MCF 10A (cell line): ENCODE measurements at places on chromosomes 7 and 10. TPM values are rescaled to one million over a fixed set of nuclear protein-coding genes. Genes with fewer than 3 reads are reported as not detected.

GRCh38 chr10:17548770-17549169 is 68.4 kb downstream of the HACD1 start:
- H3K4me1 ChIP-seq: no peaks in the 10 kb centered on the region
- H3K27ac ChIP-seq: no peak overlapping the region
- H3K36me3 ChIP-seq: no peaks in the 10 kb centered on the region
- H3K4me3 ChIP-seq: no peak overlapping the region
- no peak for DNase-seq
- H3K27me3 ChIP-seq: no peaks in the 10 kb centered on the region

GRCh38 chr10:80100116-80100515 is 21.7 kb downstream of the TMEM254 start:
- H3K4me3 ChIP-seq: no peak overlapping the region
- no peak for DNase-seq

GRCh38 chr10:129709101-129709500 is 242.1 kb downstream of the MGMT start:
- H3K27me3 ChIP-seq: no peaks in the 10 kb centered on the region
- no peaks in the 10 kb centered on the region for H3K4me1 ChIP-seq
- H3K4me3 ChIP-seq: no peak overlapping the region
- H3K36me3 ChIP-seq: peaks cover 6% of the 10 kb centered on the region

DNA sequence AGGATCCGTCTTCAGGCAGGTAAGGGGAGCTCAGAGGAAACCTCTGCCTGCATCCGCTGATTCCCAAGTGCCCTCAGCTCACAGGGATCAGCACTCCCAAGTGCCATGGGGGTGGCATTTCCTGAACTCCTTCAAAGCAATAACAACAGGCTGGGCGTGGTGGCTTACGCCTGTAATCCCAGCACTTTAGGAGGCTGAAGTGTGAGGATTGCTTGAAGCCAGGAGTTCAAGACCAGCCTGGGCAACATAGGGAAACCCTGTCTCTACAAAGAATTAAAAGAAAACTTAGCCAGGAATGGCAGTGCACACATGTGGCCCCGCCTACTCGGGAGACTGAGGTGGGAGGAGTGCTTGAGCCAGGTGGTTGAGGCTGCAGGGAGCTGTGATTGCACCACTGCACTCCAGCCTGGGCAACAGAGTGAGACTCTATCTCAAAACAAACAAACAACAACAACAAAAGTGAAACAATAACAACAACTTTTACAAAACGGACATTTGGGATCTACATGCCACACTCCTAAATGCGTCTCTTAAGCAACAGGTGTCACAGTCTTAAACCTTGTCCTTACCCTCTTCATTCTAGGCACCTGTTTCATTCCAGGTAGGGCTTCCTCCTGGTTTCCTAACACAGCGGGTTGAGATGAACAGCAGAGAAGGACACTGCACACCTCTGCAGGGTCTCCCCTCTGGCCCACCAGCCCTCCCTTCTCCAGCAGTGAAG is 73.8 kb downstream of the PAXIP1 start:
- no peaks in the 10 kb centered on the region for H3K27me3 ChIP-seq
- H3K27ac ChIP-seq: peak overlapping the region; percentile 93
- H3K4me3 ChIP-seq: peak overlapping the region; percentile 97

- H3K4me3 ChIP-seq: no peak overlapping the region
- no peaks in the 10 kb centered on the region for H3K4me1 ChIP-seq
- no peak for DNase-seq
- no peaks in the 10 kb centered on the region for H3K27me3 ChIP-seq
- H3K36me3 ChIP-seq: no peaks in the 10 kb centered on the region
Observed at GRCh38 chr10:18436902-18437301, 214.5 kb downstream of the NSUN6 start.

Gene NEUROG3
- total RNA-seq: not detected in 2 replicates

DNA sequence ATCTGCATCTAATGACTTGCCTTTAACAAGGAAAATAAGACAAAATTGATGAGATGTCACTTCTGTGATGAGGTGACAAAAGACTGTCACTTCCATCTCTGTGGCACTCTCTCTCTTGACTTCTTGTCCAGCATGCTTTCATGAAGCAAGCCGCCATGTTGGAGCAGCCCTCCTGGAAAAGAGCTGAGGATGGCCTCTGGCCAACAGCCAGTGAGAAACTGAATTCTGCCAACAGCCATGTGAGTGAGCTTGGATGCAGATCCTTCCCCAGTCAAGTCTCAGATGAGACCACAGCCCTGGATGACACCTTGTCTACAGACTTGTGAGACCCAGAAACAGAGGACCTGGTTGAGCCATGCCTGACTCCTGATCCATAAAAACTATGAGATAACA is 412.6 kb upstream of the SHH start:
- no peak overlapping the region for H3K4me3 ChIP-seq
- H3K27me3 ChIP-seq: peaks cover 27% of the 10 kb centered on the region
- no peaks in the 10 kb centered on the region for H3K36me3 ChIP-seq
- no peaks in the 10 kb centered on the region for H3K4me1 ChIP-seq

Gene SPOCK2
- total RNA-seq: 1.2 and 1.3 TPM in 2 replicates

GRCh38 chr10:28508304-28508925 is 24.5 kb upstream of the WAC start:
- DNase-seq: no peak
- H3K27ac ChIP-seq: no peak overlapping the region
- H3K4me3 ChIP-seq: no peak overlapping the region

Gene ST8SIA6
- 0.19 and 0.52 TPM in 2 replicates for total RNA-seq

- DNase-seq: no peak
- H3K27ac ChIP-seq: no peak overlapping the region
- H3K4me3 ChIP-seq: no peak overlapping the region
Observed at GRCh38 chr7:71716690-71717089, 584.7 kb downstream of the GALNT17 start.

Gene ACTR3C
- total RNA-seq: 3.5 and 3.6 TPM in 2 replicates
